SHP77 treated with DMSO at 0.1 percent for 48 hours (cell line): ENCODE measurements at places on chromosomes 5 and 9.
A peak's percentile ranks its signal among the peaks of the same experiment; 100 is the strongest.

- DNase-seq = no peak
Measured at GRCh38 chr9:2655411-2655901, 33.9 kb downstream of the VLDLR start.

GRCh38 chr9:76403352-76403751, 9.1 kb upstream of the RFK start:
- no peak for DNase-seq

- DNase-seq = no peak
Measured at GRCh38 chr9:19032406-19032805, 603 bp downstream of the SAXO1 start.

- no peak for DNase-seq
Measured at GRCh38 chr5:40441733-40442132, 238.0 kb upstream of the PTGER4 start.

GRCh38 chr5:36240779-36241630, 720 bp downstream of the NADK2 start:
- DNase-seq = peak; percentile 49

GRCh38 chr5:6660688-6661087, 27.4 kb downstream of the SRD5A1 start:
- DNase-seq = no peak

DNA sequence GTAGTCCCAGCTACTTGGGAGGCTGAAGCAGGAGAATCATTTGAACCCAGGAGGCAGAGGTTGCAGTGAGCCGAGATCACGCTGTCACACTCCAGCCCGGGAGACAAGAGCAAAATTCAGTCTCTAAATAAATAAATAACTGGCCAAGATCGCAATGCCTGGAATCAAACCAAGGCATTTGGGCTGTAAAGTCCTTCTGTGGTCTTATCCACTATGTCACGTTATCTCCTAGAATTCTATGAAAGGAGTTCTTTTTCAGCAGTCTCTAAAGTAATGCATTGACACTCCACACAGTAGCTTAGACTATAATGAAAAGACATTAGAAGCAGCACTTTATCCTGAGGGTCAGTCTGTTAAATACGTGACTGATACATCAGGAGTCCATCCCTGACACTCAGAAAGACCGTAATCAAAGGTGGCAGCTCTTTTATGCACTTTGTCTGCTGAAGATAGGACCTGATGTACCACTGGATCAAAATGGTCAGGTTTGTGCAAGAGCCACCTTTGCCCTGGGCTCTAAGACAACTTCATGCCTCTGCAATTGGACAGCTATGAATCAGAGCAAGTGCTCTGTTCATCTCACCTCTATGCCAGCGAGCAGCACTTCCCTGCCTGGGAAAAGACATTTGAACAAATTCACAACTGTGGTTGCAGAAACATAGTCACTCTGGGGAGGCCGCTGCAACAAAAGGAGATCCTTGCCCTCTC, 31.7 kb upstream of the GNA14 start:
- DNase-seq = no peak

DNA sequence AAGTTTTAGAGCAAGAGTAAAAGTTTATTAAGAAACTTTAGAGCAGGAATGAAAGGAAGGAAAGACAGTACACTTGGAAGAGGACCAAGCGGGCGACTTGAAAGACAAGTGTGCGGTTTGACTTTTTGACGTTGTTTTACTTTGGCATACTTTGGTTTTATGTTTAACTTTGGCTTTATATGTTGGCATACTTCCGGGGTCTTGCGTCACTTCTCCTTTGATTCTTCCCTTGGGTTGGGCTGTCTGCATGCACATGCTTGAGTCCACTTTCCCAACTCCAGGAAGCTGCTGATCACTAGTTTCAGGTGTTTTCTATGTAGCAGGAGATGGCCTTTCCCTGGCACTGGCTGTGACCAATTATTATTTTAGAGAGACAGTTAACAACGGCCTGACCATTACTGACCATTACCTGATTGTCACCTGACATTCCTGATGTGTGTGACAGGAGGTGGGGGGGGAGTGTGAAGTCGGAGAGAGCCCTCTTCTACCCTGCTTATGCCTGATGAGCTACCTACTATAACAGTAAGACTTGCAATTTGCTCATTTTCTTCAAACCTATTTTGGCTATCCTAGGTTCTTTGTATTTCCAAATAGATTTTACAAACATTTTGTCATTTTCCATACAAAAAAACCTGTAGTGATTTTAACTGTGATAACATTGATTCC, 45.5 kb downstream of the TNFSF8 start:
- DNase-seq = no peak

- no peak for DNase-seq
Measured at GRCh38 chr9:38067859-38068681, 957 bp downstream of the SHB start.

DNA sequence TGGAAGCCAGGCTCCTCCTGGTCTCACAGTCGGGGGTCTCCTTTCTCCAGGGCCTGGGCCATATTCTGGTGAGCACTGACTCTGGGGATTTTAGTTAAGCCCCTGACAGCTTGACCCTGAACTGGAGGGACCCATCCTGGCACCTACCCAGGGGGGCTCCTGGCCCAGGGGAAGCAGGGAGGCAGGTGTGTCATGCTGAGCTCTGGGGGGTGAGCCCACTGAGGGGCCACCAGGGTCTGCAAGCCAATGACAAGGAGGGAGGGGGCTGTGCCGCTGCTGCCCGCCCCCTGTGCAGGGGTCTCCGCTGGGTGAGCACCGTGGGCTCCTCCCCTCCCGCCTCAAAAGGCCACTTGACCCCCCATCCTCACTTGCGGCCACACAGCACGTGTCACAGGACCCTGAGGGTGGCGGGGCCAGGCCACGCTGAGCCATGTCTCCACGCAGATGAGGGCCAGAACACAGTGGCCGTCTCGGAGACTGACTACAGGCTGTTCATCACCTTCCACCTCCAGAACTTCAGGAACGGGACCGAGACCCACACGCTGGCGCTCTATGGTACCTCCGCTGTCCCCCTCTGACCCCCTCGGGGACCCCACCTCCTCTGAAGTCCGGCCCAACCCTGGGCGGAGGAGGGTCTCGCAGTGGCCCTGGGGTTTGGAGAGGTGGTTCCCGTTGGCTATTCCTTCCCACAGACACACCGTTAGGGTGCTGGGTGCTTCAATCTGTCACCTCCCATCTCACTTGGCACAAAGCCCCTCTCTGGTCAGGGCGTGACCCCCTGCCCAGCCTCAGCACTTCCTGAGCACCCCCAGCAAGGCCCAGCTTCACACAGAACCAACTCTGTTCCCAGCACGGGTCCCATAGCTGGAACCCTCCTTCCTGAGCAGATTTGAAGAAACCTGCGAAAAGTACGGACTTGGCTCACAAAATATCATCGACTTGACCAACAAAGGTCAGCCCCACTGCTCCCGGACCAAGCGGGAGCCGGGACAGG, 2.0 kb downstream of the LCN9 start:
- DNase-seq = no peak

GRCh38 chr9:94622087-94622800, 17.1 kb downstream of the FBP1 start:
- DNase-seq = no peak
